Glutamatergic neuron (in vitro differentiated cells): ENCODE measurements at places on chromosomes 3 and 15. TPM values are rescaled to one million over a fixed set of nuclear protein-coding genes. Genes with fewer than 3 reads are reported as not detected.
A peak's percentile ranks its signal among the peaks of the same experiment; 100 is the strongest.

GRCh38 chr3:184457329-184457728 lies 77.5 kb downstream of the CHRD start:
- H3K4me3 ChIP-seq: no peak overlapping the region
- no peak for DNase-seq
- H3K4me1 ChIP-seq: no peaks in the 10 kb centered on the region
- H3K27ac ChIP-seq: no peak overlapping the region

DNA sequence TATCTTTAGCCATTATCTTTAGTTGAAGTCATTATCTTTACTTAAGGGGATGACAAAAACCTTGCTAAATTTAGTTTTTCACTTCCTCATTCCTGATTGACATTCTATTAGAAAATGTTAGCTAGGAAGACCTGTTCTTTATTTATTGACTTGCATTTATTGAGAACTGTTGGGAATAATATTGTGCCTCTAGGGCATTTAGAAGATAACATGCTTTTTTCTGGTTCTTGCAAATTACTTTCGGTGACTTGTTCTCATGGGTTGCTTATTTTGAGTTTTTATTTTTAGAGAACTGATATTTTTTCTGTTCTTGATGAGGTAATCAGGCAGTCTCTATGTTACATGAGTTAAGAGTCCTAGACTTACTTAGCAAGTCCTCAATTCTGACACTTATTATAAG lies 48.3 kb upstream of the CTDSPL start:
- peaks cover 7% of the 10 kb centered on the region for H3K4me1 ChIP-seq
- no peak overlapping the region for H3K27ac ChIP-seq
- DNase-seq: no peak
- H3K4me3 ChIP-seq: no peak overlapping the region
- H3K36me3 ChIP-seq: peaks cover 17% of the 10 kb centered on the region

- H3K4me3 ChIP-seq: no peak overlapping the region
- no peaks in the 10 kb centered on the region for H3K27me3 ChIP-seq
Measured at GRCh38 chr3:101377796-101378195, 57.4 kb upstream of the IMPG2 start.

GRCh38 chr3:7144697-7145308 lies 283.9 kb downstream of the GRM7 start:
- no peaks in the 10 kb centered on the region for H3K36me3 ChIP-seq
- no peaks in the 10 kb centered on the region for H3K4me1 ChIP-seq
- peak; percentile 31 for DNase-seq
- H3K4me3 ChIP-seq: no peak overlapping the region

GRCh38 chr3:133834621-133835417 lies 29.2 kb downstream of the SRPRB start:
- peaks cover 2% of the 10 kb centered on the region for H3K4me1 ChIP-seq
- no peak overlapping the region for H3K27ac ChIP-seq
- DNase-seq: no peak

GRCh38 chr3:156664011-156664830 lies 10.2 kb upstream of the TIPARP start:
- peaks cover under 1% of the 10 kb centered on the region for H3K27me3 ChIP-seq
- no peak overlapping the region for H3K27ac ChIP-seq
- DNase-seq: no peak
- H3K4me3 ChIP-seq: no peak overlapping the region
- no peaks in the 10 kb centered on the region for H3K36me3 ChIP-seq
- H3K4me1 ChIP-seq: no peaks in the 10 kb centered on the region

- no peak for DNase-seq
- no peak overlapping the region for H3K4me3 ChIP-seq
- no peaks in the 10 kb centered on the region for H3K36me3 ChIP-seq
- H3K27me3 ChIP-seq: no peaks in the 10 kb centered on the region
- H3K4me1 ChIP-seq: peaks cover 5% of the 10 kb centered on the region
Measured at GRCh38 chr3:98589331-98590036, 3.9 kb downstream of the CPOX start.

DNA sequence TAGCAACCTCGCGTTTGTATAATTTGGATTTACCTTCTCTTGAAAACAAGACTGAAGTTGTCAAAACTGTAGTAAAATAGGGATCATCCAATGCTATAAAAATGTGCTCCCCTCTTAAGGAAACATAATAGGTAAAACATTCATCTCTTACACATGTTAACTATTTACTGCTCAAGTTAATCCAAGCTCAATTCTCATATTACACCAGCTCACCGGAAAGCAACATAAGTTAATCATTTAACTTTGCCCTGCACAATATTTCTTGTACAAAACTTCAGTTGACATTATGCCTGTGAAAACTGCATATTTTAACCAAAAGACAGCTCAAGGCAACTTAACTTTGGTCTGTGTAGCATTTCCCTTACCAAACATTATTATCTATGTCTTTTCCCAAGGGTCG lies 634.2 kb downstream of the NAALADL2 start:
- no peaks in the 10 kb centered on the region for H3K4me1 ChIP-seq
- no peaks in the 10 kb centered on the region for H3K27me3 ChIP-seq

DNA sequence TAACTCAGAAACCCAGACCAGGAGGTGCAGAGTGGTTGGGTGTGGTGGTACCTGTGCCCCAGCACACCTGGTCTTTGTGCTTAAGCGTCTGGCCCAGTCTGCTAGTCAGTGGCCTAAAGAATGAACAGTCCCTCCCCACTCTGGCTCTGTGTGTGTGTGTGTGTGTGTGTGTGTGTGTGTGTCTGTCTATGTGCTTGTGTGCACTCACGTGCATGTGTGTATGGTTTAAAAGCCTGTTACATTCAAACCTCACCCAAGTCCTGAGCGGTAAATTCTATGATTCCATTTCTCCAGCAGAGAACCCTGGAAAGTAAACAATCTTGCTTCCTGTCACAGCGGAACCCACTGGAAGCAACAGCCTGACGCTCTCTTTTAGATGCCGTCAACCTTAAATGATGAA lies 34.2 kb downstream of the EDEM1 start:
- DNase-seq: no peak
- no peak overlapping the region for H3K27ac ChIP-seq
- H3K4me1 ChIP-seq: no peaks in the 10 kb centered on the region
- H3K4me3 ChIP-seq: no peak overlapping the region

GRCh38 chr3:152359385-152360248 lies 90.9 kb downstream of the MBNL1 start:
- H3K36me3 ChIP-seq: no peaks in the 10 kb centered on the region
- peaks cover 4% of the 10 kb centered on the region for H3K4me1 ChIP-seq
- H3K27ac ChIP-seq: no peak overlapping the region
- DNase-seq: no peak
- H3K27me3 ChIP-seq: no peaks in the 10 kb centered on the region

DNA sequence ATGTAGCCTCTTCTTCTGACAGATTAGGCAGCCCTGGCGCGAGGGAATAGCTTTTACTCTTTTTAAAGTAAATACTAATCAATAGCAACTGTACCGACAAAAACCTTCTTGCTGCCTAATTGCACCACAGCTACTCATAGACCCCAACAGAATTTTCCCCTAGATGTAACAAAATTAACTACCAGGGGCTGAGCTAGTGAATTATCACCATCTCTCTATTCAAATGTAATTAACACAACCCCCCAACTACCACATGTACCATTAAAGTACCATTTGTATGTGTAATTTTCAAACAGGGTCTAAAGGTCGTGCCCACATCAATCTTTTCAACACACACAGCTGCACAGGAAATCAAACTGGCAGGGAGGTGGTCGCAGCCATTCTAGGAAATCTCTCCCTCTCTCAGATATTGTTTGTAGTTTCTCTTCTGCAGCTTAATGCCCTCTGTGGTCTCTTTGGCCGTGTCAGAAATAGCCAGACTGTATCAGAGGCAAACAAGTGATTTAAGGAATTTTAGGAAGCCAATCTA lies 322.9 kb downstream of the RORA start:
- H3K27me3 ChIP-seq: peaks cover 3% of the 10 kb centered on the region
- peaks cover 8% of the 10 kb centered on the region for H3K4me1 ChIP-seq
- H3K4me3 ChIP-seq: no peak overlapping the region
- no peak overlapping the region for H3K27ac ChIP-seq

DNA sequence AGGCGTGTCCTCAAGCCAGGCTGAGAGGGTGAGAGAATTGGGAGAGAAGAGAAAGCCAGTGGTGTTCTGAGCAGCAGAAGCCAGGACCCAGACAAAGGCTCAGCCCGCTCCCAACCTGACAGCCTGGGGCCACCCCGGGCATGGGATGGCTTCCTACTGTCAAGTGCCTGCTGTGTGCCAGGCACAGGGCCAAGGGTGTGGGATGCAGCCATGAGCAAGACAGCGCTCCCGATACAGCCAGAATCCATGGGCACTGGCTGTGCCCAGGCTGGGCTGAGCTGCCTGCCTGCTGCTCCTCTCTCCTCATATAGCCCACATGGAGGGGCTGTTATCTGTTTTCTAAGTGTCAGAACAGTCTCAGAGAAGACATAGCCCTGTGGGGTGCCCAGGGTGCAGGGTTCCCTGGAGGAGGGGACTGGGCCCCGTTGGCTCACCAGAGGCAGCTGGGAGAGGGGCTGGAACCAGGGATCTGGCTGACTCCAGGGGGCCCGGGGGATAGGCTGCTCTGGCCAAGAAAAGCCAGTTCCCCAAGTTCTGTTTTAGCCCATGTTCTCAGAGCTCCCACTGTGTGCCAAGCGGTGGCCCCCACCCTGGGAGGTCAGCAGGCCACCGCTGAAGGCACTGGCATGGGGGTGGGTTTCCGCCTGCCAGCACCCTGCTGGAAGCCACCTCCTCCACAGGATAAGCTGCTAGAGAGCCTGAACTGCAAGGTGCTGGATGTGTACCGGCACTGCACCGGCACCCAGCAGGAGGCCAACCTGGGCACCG lies 39.0 kb downstream of the CFAP100 start:
- no peak for DNase-seq
- peaks cover 12% of the 10 kb centered on the region for H3K4me1 ChIP-seq
- no peak overlapping the region for H3K4me3 ChIP-seq
- no peaks in the 10 kb centered on the region for H3K36me3 ChIP-seq
- peaks cover 4% of the 10 kb centered on the region for H3K27me3 ChIP-seq
- H3K27ac ChIP-seq: peak overlapping the region; percentile 64

- H3K4me1 ChIP-seq: peaks cover 1% of the 10 kb centered on the region
- no peaks in the 10 kb centered on the region for H3K36me3 ChIP-seq
- H3K27me3 ChIP-seq: no peaks in the 10 kb centered on the region
- no peak overlapping the region for H3K27ac ChIP-seq
- H3K4me3 ChIP-seq: no peak overlapping the region
Measured at GRCh38 chr15:67446449-67446848, 74.5 kb upstream of the C15orf61 start.

GRCh38 chr3:101850246-101851051 lies 1.1 kb downstream of the NFKBIZ start:
- H3K27me3 ChIP-seq: peaks cover 3% of the 10 kb centered on the region
- peaks cover 7% of the 10 kb centered on the region for H3K4me1 ChIP-seq
- no peak for DNase-seq
- H3K27ac ChIP-seq: peak overlapping the region; percentile 37
- H3K4me3 ChIP-seq: peak overlapping the region; percentile 94
- H3K36me3 ChIP-seq: no peaks in the 10 kb centered on the region

Gene SPG21
- 82.7 TPM for total RNA-seq

Gene CCDC80
- total RNA-seq: 0.86 TPM

Gene ANP32A
- 134 TPM for total RNA-seq

Gene DUOX2
- total RNA-seq: not detected

Gene CPB1
- total RNA-seq: not detected

Gene FANCD2OS
- total RNA-seq: not detected

Gene TTC23
- total RNA-seq: 7.8 TPM

Gene CLRN1
- total RNA-seq: not detected

Gene ISLR
- 1.2 TPM for total RNA-seq

Gene ARNT2
- total RNA-seq: 35.7 TPM
